Thoracic aorta (tissue), 2 donors: ENCODE measurements at places on chromosomes 5 and 9.

GRCh38 chr5:92641031-92641962 is 939.7 kb downstream of the NR2F1-AS1 start:
- DNase-seq = no peak

DNA sequence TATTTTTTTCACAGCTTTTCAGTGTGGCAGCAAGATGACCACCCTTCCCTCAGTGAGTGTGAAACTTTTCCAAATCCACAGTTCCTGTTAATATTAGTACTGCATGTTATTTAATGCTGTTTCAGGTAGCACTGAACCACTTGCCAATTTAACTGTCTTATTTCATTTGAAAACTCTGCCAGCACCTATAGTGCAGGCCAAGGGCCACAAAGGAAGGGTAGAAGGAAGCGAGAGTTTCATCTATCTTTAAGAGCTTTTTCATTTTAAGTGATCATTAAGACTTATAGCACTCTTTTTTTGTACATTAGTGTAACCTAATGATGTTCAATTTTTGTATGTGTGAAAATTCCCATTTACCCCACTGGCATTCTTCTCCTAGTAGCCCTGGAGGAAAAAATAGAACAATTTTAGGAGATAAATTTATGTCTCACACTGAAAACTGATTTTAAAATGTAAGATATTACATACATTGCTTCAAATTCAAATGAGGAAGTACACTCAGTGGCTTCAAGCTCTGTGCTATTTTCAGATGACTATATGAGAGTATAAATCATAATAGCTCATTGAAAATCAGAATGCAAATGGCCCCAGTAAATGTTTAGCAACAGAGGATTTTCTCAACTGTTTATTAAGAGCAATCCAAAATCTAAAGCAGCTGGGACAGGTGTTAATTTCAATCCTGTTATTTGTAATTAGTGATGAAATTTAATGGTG is 820.5 kb downstream of the PTPRD start:
- DNase-seq = no peak

DNA sequence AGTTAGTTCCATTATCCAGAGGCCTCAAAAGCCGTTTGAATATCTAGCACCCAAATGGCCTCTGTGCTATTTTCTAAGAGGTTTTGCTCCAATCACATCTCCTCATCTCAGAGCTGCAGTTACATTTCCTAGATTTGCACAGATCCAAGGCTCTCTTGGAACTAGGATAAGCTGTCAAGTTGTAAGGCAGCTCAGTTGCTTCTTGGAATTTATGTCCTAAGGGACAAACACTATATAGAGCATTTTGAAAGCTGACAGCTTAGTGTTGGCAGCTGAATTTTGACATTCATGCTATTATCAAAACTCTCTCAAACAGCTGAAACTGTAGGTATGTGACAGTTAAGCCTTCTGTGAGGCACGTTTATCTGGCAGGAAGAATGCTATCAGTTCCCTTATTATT is 97.0 kb downstream of the MACIR start:
- no peak for DNase-seq

DNA sequence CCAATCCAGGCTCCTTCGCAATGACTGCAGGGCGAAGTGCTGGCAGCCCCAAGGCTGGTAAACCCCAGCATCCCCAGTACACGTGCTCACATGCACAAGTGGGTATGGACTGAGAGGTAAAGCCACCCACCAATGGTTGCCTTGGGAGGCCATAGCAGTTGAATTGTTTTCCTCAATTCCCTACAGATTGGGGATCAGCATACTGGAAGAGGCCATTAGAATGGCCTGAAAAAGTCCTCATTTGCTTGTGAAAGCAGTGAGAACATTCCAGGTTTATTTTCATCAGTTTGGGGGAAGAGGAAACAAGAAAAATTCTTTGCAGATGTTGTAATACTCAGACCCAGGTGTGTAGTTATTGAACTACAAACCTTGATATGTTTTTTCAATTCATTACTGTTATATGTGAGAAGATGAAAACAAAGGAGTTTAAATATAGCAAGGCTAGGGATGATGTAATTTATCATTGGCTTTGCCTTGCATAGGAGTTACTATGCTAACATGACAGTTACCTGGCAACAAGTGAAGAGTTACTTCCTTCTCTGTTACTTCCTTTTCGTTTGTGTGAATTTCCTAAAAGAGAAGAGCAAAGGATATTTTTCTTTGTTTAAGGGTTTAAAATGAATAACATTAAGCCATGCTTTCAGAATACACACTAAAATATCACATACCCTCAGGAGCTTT is 36.4 kb downstream of the MTMR12 start:
- no peak for DNase-seq

DNA sequence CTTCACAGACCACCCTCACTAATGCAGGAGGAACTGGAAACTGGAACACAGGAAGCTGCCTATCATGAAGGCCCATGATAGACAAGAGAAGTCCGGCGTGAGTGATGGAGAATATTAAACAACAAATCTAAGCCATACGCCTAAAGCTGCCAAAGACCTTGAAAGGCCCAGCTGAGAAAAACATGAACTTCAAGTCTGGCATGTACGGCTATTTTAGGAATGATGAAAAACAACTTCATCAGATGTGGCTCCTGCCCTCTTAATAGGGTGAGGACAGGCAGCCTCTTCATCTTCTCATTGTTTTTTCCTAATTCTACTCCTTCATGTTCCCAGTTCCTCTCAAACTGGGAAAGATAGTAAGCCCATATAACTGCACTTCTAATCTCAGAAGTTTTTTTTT is 20.3 kb downstream of the FBP1 start:
- DNase-seq = no peak

- no peak for DNase-seq
Observed at GRCh38 chr5:17212996-17213395, 4.4 kb upstream of the BASP1 start.

GRCh38 chr9:22117511-22118384 is 108.6 kb upstream of the CDKN2B start:
- DNase-seq = no peak

DNA sequence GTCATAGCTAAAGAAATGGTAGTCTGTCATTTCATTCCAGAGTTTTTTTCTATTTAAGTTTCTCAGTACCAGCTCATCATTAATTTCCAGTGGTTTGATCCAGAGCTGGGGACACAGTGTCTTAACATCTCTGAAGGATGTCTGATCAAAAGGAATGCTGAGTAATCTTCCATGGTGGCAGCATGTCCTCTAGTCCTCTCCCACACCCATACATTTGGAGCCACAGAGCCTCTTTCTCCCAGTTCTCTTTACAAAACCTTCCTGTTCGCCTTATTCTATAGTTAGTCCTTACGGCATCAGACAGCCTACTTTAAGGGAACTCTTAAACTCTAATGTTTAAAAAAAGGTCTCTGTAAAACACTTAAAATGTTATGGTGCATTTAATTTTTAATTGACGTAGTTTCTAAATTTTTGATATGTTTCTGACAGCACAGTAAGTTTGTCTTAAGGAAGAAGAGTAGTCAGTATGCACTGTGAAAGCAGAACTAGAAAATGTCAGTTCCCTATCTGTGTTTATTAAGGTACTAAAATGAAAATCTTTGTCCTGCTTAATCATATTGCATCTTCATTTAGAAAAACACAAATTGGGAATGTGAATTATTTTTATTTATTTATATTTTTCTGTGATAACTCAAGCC is 96.8 kb downstream of the INIP start:
- DNase-seq = no peak

DNA sequence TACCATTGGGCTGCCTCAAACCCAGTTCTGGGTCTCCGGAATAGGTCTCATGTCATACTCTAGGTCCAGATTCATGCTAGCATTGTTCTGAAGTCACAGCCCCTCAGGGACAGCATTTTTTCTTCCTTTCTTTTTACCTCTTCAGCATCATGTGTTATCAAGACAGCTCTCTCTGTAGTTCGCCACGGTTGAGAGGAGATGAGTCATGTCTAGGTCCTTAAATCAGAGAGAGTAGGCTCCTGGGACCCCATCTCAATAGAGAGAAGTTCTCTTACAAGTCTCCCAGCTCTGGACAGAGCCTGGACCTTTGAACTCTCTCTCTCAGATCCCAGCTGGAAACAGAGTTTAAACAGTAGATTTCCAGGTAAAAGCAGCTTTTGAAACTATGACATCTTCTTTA is 332.4 kb upstream of the CD180 start:
- no peak for DNase-seq

DNA sequence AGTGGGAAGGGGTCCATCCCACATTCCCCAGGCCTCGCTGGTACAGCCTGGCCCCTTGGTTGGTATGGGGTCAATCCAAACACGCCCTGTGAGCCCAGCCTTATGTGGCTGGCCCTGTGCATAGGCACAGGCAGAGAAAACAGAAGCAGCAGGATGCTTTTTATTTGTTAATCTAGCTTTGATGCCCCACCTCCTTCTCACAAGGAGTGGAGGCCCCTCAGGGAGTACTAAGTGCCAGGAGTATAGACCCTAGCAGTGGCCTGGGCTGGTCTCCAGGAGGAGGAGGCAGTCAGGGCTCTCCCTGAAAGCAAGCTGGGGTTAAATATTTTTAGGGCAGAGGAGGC is 14.6 kb upstream of the TCF7 start:
- DNase-seq = no peak

DNA sequence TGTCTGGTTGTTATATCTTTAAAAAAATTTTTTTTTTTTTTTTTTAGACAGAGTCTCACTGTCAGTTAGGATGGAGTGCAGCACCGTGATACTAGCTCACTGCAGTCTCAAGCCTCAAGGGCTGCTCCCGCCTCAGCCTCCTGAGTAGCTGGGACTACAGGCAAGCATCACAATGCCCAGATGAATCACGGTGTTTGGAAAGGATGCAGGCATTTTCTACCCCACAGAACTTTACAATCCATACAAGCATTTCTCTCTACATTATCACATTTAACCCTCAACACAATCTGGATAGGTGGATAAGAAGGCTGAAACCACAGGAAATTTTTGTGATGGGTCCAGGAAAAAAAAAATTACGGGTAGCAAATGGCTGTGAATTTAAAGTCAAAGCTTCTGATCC is 5.8 kb upstream of the PCA3 start:
- DNase-seq = no peak

DNA sequence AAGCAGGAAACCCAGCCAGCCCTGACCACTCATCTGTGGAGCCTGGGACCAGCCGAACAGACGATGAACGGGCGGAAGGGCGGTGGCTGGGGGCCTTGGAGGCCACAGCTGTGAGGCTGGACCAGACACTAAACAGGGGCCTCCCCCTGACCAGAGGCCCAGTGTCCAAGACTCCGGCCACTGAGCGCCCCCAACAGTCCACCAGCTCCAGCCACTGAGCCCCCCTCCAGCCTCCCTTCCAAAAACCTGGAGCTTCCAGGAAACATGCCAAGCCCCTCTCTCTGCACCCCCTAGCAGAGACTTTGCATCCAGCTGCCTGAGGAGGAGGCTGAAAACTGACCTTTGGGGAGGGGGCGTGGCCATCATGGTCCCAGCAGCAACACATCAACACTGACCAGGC is 23.2 kb downstream of the CNTFR start:
- DNase-seq = no peak

- DNase-seq = no peak
Observed at GRCh38 chr9:121569266-121569648, 69.6 kb upstream of the GGTA1 start.

GRCh38 chr5:128378196-128378595 is 159.8 kb downstream of the FBN2 start:
- no peak for DNase-seq

DNA sequence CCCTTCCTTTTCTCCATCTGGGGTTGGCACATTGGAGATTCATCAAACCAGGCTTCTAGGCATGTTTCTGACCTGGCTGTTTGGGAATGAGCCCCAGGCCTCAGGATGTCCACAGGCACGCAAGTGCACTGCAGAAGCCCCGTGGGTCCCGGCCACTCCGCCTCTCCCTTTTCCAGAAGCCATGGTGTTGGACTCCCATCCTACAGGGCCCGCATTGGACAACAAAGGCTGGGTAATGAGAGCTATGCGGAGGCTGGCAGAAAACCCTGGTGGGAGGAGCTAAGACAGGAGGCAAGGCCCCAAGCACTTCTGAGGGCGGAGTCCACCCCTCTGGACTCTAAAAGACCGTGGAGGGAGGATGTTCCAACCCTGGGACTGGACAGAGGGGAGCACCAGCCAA is 160.6 kb downstream of the OLFM1 start:
- DNase-seq = no peak

DNA sequence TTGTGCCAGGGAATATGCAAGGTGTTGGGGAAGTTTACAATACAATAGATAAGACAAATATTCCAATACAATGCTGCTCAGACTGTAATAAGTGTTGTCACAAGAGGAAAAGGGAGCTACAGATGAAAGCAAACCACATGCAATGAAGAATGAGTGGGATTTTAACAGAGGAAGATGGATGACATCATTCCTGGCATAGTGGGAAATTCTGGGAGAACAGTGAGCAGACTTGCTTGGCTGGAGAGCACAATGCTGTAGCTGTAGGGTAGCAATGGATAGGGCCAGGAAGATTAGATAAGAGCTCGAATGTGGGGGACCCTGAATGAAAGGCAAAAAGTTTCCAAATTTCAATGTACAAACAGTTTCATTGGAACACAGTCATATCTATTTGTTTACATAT is 9.5 kb upstream of the DPYSL3 start:
- no peak for DNase-seq

DNA sequence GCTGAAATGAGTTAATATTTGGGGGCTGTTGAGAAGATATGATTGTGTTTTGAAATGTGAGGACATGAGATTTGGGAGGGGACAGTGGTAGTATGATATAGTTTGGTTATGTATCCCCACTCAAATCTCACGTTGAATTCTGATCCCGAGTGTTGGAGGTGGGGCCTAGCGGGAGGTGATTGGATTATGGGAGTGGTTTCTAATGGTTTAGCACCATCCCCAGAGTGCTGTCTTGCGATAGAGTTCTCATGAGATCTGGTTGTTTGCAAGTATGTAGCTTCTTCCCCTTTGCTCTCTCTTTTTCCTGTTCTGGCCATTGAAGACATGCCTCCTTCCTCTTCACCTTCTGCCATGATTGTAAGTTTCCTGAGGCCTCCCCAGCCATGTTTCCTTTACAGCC is 386.0 kb downstream of the ARRDC3 start:
- DNase-seq = no peak

- DNase-seq = no peak
Observed at GRCh38 chr9:86955561-86955960, 8.3 kb upstream of the GAS1 start.
